ENCODE measurements at places on chromosomes 5 and 9. TPM values are rescaled to one million over a fixed set of nuclear protein-coding genes. Genes with fewer than 3 reads are reported as not detected.

The C9 gene
- 0.16 TPM for total RNA-seq

The RECK gene
- total RNA-seq: 42.3 TPM

The C9orf78 gene
- total RNA-seq: 58.6 TPM

The INSL4 gene
- not detected for total RNA-seq

The OR1J2 gene
- total RNA-seq: not detected

The PAEP gene
- total RNA-seq: not detected

The PCDHAC2 gene
- total RNA-seq: under 0.01 TPM

The ISL1 gene
- not detected for total RNA-seq

The LCNL1 gene
- total RNA-seq: 0.16 TPM

The RNF183 gene
- total RNA-seq: not detected

The CTNND2 gene
- total RNA-seq: not detected

The SMIM32 gene
- not detected for total RNA-seq

The DPYSL3 gene
- total RNA-seq: 115 TPM

The SLC6A3 gene
- not detected for total RNA-seq

The CBY3 gene
- total RNA-seq: 0.16 TPM

The PCDHB7 gene
- total RNA-seq: 0.32 TPM

Data from bronchial smooth muscle cell (primary cell).